ENCODE measurements at places on chromosomes 6 and 20. TPM values are rescaled to one million over a fixed set of nuclear protein-coding genes. Genes with fewer than 3 reads are reported as not detected.

DNA sequence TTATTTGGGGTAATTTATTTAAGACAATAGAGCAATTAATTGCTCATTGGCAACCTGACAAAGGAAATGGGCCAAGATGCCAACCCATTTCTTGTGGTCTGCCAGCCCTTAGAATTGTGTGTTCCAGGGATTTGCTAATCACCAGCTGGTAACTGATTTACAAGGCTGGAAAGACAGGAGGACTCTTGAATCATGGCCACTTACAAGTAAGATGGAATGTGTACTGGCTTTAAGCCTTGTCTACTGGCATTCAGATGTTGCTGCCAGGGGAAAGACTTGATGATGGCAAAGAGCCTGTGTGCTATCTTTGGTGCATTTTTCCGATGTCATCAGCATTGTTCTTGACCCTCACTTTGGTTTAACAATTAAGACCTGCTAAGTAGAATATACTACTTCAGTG, 91.0 kb downstream of the BCKDHB start:
- no peak for DNase-seq

- DNase-seq: no peak
Measured at GRCh38 chr20:21016751-21017150, 89.4 kb downstream of the LINC00237 start.

DNA sequence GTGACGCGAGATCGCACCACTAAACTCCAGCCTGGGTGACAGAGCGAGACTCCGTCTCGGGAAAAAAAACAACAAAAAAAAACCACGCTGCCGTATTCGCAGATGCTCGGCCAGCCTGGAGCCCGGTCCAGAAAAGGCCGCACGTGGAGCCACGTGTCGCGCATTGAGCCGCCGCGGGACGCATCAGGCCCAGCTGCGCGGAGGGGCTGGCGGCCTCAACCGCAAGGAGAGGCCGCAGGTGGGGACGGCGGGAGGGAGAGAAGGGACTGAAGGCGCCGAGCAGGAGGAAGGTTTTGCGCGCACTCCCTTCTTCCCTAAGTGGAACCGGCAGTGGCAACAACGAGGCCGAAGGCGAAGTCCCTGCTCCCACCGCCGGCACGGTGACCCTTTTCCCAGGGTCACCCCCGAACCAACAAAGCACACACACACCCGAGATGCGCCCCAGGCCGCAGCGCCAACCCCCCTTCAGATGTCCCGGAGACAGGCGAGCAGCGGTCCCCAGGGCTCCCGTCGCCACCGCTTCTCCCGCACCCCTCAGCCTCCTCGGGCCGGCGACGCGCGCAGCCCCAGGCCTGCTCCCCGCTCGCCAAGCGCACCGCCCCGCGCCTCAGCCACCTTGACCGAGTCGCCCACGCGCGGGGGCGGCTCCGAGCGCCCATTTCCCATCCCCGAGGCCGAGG, 681 bp downstream of the SYCP2 start:
- peak; percentile 60 for DNase-seq

GRCh38 chr6:151025076-151025475, 159.6 kb downstream of the MTHFD1L start:
- no peak for DNase-seq

GRCh38 chr6:150887978-150888563, 22.6 kb downstream of the MTHFD1L start:
- DNase-seq: no peak

DNA sequence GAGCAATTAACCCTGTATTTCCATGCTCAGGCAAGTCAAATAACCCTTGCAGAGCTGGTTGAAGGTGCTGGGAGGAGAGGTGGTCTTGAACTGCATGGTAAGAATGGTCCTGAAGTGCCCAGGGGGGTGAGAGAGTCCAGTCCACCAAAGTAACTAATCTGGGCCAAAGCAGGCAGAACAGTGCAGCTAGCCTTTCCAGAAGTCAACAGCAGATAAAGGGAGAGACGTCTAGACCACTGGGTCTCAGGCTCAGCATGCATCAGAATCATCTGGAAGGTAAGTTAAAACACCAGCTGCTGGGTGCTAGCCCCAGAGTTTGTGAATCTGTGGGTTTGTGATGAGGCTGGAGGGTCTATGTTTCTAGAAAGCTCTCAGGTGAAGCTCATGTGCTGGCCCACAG, 232.3 kb upstream of the ECI2 start:
- DNase-seq: no peak

DNA sequence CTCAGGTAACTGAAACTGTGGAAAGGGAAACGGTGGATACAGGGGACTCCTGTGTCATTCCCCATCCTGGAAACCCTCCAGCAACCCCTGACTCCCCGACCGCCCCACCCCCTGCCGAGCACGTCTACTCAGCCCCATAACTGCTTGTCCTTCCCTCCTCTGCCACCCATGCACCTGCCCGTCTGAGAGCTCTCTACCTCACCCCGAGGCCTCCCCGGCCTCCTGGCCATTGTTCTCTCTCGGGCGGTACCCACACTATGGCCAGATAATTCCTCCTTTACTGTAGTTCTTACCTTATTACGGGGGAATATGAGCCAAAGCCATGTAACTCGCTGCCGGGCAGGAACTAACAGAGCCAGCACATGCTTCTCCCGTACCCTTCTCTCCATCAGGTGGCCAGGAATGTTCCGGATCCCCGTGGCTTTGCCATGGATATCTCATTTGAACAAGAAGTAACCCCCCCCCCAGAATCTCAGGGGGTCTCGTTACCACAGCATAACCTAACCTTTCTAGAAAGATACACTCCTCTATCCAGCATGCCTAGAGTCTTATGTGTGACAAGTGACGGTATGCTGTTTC, 4.8 kb upstream of the IRF4 start:
- DNase-seq: no peak

- DNase-seq: no peak
Measured at GRCh38 chr6:124991764-124992295, 29.6 kb downstream of the RNF217 start.

DNA sequence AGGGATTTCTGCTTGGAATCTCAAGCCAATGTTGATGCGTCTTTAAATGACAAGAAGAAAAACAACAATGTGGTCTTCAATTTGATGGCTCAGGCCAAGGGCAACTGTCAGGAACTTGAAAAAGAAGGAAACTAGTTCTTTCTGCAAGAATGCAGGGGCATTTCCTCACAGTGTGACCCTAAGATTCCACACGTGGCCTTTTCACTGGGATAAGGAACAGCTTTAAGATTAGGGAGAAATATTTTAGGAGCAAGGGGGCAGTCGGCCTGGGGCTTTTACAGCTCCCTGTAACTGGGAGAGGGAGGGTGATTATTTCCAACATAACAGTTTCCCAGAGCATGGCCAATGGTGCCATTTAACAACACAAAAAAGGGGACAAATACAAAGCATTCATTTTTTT, 39.4 kb upstream of the MRPS10 start:
- DNase-seq: no peak

DNA sequence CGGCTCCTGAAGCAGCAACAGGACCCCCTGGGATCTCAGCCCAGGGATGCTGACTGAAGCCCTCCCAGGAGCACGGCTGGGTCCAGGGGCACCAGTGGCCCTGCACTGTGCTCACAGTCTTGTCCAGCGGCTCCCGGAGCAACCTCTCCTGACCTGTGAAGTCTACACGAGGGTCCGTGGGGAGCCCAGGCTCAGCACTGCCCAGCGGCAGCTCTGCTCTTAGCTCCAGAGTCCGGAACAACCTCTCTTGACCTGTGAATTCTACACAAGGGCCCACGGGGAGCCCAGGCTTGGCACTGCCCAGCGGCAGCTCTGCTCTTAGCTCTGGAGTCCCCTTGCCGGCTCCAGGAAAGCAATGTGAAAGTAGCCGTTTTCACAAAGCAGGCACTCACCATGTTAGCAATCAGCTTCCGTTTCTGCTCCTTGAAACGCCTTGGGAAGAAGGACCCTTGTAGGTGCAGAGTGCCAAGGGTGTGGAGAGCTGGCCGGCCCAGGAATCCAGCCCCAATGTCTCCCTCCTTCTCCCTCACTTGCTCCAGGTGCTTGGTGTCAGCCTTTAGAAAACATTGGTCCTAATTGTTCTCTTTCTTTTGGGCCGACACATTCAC, 310.9 kb downstream of the CDH4 start:
- no peak for DNase-seq

DNA sequence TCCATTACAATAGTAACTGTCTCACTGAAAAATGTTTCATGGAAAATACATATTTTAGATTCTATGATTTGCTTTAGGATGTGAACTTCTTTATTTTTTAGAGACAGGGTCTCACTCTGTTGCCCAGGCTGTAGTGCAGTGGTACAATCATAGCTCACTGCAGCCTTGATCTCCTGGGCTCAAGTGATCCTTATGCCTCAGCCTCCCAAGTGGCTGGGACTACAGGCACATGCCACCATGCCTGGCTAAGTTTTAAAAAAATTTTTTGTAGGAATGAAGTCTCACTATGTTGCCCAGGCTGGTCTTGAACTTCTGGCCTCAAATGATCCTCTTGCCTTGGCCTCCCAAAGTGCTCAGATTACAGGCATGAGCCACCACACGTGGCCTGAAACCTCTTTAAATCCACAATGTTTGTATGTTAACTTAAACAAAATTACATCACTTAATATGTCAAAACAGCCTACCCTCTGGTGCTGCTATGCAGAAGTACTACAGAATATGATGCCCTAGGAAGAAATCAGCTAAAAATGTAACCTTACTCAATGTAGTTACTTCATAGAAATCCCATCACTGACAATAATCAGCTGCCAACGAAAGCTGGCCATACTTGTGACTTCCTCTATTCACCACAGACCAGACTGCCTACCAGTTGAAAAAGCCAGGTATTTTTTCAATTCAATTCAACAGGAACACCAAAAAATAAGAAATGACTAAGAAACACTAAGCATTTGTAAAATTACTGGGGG, 17.6 kb downstream of the EEF1A1 start:
- no peak for DNase-seq

DNA sequence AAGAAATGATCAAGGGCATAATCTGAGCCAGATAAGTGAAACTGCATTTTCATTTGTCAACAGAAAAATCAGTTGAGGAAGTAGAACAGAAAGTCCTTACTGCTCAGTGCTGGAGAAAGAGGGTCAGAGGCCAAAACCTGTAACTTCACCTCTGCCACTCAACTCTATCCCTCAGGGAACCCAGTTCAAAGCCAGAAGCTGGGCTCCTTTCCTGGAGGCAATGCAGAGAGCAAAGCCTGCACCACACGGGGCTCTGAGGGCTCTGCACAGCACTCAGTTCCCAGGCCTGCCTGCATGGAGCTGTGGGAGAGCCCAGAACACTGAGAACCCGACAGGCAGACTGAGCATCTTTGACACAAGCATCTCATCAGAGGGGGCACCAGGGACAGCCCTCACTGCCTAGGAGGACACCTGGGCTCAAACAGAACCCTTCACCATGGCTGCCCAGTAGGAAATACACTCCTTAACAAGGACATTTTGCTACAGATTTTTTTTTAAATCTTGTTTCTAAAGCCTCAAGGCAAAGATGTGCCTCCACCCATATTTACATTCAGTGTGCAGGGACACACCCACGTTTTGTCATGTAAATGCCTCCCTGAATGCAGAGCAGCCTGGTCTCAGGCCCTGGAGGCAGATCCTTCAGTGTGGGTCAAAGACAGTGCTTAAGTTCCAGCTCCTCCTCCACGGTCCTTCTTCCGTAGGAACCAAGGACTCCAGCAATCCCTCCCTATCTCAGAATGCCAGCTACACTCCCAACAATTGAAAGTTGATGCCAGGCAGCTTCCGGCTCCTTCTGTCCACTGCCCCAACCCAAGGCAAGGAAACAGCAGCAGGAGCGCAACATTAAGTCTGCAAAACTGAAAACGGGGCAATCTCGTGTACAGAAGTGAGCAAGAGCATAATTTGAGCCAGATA, 6.6 kb downstream of the RNASET2 start:
- no peak for DNase-seq

DNA sequence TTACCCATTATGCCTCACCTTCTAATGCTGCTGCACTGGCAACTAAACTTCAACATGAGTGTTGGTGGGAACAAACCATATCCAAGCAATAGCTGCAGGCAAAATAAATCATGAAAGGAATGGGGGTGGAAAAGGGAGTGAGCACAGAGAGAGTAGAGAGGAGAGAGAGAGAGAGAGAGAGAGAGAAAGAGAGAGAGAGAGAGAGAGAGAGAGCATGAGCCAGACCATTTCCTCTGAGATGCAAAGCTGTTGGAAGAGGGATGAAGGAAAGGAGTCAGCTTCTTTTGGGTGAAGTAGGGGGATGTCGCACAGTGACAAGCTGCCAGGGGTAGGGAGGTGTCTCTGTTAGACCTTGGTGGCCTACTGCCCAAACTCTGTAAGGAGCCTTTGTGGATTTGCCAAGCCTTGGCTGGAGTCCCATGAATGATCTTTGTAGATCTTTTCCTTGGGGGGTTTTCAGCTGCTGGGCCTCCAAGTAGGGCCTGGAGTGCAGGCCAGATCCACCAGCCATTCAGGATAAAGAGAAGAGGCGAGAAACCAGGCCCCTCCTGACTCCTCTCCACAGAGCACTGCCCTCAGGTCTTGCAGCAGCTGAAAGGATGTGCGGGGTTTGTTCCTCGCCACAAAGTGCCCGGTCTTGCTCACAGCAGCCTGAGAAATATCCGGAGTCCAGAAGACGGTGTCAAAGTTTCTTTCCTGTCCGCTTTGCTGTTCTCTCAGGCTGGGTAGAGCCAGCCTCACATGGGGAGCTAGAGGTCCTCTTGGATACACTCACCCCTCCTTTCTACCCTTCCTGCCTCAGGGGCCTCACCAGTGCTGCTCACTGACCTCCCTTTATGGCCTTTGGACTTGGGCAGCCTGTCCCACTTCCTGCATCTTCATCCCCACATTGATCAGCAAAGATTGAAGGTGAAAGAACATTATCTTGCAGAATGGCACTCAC, 17.8 kb downstream of the BTBD3 start:
- DNase-seq: no peak

DNA sequence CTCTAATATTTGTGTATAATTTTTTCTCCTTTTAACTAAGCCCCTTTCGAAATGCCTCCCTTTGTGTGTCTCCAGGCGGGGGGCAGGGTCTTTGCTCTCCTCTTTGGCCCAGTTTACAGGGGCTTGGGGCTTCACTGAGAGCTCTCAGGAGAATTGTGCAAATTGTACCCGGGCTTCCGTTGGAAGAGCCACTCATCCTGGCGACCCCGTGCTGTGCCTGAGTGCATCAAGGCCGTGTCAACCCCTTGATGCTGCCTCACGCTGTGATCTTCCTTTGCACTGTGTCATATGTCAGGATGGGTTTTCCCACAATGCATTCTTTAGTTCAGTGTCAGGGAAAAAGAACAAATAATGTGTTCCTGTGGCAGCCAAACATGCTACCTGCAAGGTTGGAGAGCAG, 118.0 kb upstream of the POU3F2 start:
- DNase-seq: no peak

Gene NUP153
- total RNA-seq: 41.0 TPM

Gene HRH3
- not detected for total RNA-seq
